ENCODE measurements at places on chromosomes 2 and 18. TPM values are rescaled to one million over a fixed set of nuclear protein-coding genes. Genes with fewer than 3 reads are reported as not detected.

DNA sequence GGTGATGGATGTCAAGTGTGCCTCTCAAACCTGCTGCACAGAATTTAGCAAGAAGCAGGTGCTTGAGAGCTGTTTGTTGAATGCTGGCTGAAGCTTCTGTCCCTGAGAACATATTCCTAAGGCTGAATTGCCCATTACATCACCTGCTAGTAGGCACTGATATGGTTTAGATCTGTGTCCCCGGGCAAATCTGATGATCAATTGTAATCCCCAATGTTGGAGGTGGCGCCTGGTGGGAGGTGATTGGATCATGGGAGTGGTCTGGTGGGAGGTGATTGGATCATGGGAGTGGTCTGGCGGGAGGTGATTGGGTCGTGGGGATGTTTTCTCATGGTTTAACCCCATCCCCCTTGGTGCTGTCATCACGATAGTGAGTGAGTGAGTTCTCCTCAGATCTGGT, 128.0 kb downstream of the HRH4 start:
- DNase-seq: no peak
- H3K4me3 ChIP-seq: no peak overlapping the region
- H3K36me3 ChIP-seq: no peaks in the 10 kb centered on the region
- peaks cover 13% of the 10 kb centered on the region for H3K4me1 ChIP-seq
- H3K27ac ChIP-seq: no peak overlapping the region

The ANKRD23 gene
- 10.8 TPM for total RNA-seq

DNA sequence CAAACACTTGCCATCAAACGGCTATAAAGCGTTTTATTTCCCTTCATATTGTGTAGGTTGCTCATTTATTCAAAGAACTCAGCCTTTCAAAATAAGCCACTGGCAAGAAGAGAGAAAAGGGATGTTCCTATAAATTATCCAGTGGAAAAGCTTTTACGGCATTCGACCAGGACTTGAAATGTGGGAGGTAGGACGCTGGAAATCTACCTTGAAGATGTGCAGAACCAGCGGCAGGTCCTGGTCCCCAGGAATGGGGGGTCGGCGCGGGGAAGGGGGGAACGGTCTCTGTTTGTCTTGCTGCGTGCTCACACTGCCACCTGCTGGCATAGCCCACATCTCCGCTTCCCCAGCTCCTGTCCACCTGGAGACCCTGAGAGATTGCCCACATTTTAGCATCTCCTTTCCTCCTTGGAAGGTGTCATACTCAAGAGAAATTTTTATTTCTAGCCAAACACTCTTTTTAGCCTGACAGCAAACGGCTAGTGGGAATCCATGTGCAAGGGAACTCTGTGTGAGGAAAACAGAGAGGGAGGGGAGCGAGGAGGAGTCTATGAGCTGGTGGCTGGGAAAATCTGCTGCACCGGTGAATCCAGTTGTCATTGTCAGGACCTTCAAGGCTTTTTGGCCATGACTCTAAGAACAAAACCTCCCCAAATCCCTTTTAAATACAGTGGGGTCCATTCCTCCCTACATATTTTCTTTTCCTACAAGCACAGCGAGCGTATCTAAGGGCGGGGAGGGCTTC, 349.0 kb upstream of the PKDCC start:
- peak; percentile 70 for DNase-seq
- H3K36me3 ChIP-seq: no peaks in the 10 kb centered on the region
- H3K27ac ChIP-seq: no peak overlapping the region
- no peak overlapping the region for H3K4me3 ChIP-seq
- no peaks in the 10 kb centered on the region for H3K27me3 ChIP-seq

DNA sequence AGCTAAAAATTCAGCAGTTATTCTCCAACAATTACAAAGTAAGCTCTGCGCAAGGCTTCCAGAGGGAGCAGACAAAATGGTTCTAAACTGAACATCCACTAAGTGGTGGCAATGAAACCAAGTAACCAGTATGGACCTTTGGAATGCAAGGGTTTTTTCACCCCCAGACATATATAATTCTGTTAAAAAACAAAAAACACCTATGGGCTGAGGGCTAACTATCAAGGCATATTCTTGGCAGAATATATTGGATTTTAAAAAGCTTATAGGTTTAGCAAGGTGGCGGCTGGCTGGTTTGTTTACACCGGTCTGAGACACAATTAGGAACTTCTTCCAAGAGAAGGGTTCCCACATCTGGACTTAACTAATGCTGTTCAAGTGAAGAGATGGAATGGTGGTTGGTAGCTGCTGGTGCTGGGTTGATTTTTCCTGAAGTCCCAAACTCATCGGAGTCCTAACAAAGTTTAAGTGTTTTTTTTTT, 2.8 kb downstream of the ZFP36L2 start:
- no peak overlapping the region for H3K27ac ChIP-seq
- no peaks in the 10 kb centered on the region for H3K36me3 ChIP-seq
- peaks cover 58% of the 10 kb centered on the region for H3K4me1 ChIP-seq
- DNase-seq: no peak
- H3K4me3 ChIP-seq: peak overlapping the region; percentile 83
- H3K27me3 ChIP-seq: no peaks in the 10 kb centered on the region

DNA sequence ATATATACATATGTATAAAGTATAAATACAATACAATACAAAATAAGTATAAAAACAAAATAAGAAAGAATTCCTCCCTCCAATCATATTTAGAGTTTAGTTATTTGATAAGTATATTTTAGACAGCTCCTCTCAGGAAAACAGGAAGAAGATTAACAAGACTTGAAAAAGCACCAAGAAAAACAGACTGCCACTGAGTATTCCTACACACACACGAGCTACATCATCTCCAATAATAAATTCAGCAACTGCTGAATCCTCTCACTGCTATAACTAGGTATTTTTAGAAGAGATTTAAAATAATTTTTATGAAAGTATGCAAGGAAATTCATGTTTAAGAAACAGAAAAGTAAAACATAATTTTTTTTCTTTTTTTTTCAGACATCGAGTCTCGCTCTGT, 13.0 kb downstream of the LONRF2 start:
- H3K4me3 ChIP-seq: no peak overlapping the region
- DNase-seq: no peak
- no peaks in the 10 kb centered on the region for H3K4me1 ChIP-seq
- H3K27me3 ChIP-seq: no peaks in the 10 kb centered on the region

Data from neural progenitor cell (in vitro differentiated cells).